Activated T-helper 2 cell treated with anti-CD3 and anti-CD28 coated beads, Interferon-gamma antibody, Interleukin-2, Interleukin-4, amounts not matched to agents 10 μg/mL and 5 μg/mL and 100 μg/mL, durations not matched to agents 14 hours and 24 hours and 36 hours (primary cell): ENCODE measurements at places on chromosomes 2 and 18. TPM values are rescaled to one million over a fixed set of nuclear protein-coding genes. Genes with fewer than 3 reads are reported as not detected.

DNA sequence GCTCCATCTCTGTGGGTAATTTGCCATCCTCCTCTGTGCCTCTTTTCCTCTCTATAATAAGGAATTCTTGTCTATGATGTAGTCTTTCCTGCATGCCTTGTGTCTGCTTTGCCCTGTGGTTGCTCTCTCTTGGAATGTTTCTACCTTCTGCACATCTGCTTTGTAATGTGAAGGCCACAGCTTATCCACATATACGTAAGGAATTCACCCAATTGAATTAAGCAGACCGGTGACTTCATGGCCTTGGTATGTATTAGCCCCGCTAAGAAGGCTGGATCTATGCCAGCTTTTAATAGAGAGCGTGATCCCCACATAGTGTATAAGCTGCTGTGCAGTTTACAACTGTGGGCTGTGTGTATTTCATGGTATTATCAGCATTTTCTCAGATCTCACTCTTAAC, 274.7 kb downstream of the RNF144A start:
- no peak for DNase-seq

DNA sequence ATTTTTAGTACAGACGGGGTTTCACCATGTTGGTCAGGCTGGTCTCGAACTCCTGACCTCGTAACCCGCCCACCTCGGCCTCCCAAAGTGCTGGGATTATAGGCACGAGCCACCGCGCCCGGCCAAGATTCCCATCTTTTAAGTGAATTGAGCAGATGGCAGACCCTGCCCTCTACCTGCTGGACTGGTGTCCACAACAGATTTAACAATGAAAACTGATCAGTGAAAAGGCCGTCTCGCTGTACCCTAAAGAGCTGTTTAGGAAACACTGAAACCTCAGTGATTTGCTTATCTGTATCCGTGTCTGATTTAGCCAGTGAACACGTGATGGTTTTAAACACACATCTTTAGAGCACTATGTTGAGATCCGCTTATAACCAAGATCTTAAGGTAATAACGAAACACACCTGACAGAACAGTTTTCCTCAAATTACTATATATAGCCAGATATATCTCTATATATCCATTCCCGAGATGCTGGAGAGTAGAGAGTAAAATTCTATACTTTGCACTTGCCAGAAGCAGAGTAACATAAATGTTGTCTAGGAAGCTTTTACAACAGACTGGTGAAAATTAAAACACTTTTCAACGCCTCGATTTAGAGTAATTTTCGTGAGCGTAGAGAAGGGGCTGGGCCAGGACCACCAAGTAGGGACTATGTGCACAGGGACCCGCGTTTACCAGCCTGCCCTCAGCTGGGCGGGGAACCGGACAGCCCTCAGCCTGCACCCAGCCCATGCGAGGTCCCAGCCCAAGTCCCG, 594 bp downstream of the FAM161A start:
- no peak for DNase-seq

DNA sequence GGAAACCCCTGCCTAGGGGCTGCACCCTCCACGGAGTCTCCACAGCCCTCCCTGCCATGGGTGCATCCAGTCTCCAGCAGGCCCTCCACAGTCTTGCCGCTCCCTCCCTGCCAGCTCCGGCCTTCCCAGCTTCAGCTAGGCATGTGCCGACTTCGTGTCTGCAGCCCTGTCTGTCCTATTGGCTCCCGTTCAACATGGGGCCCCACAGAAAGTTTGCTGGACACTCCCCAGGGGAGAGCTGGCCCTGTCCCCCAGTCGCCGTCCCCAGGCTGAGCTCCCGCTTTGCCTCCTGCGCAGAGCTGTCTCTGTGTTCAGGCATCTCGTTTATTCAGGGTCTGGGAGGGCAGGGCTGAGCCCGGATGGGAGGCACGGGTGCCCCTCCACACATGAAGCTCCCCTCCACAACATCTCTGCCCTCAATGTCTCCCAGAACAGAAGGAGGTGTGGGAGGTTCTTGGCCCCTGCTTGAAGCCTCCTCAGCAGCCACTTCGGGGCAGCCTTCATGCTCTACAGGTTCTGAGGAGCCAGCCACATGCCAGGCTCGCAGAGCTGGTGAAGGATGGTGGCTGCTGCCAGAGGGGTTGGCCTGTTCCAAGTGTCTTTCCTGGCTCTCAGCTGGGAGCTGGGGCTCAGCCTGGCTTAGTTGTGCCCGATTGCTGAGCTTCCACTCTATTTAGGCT, 120.1 kb upstream of the PXDN start:
- no peak for DNase-seq

DNA sequence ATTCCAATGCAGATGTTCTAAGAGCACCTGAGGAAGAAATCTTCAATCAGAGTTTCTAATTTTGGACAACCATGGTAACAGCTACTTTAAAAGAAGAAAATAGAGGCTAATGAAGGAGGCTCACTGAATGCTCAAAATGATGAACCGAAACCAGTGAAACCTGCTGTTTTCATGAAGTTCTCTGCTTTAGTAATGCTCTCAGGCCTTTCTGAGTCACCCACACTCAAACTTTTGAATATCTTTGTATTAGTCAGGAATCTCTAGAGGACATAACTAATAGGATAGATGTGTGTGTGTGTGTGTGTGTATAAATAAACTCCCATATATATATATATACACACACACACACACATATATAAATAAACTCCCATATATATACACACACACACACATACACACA, 76.9 kb upstream of the RIT2 start:
- DNase-seq, result no peak

Gene HOXD13
- total RNA-seq, result not detected in 2 replicates

Gene ZRANB3
- total RNA-seq, result 5.1 and 7.0 TPM in 2 replicates

Gene CRYBA2
- not detected in 2 replicates for total RNA-seq

Gene TRIM54
- 0.21 and 0.25 TPM in 2 replicates for total RNA-seq

Gene MYO3B
- total RNA-seq, result 13.7 and 14.4 TPM in 2 replicates

Gene TNFAIP6
- not detected in 2 replicates for total RNA-seq
